ENCODE measurements at places on chromosomes 7 and 10. TPM values are rescaled to one million over a fixed set of nuclear protein-coding genes. Genes with fewer than 3 reads are reported as not detected.

The MRPS24 gene
- total RNA-seq: 69.7 TPM

The HOXA5 gene
- not detected for total RNA-seq

The AGR3 gene
- not detected for total RNA-seq

The NOS3 gene
- 3.9 TPM for total RNA-seq

DNA sequence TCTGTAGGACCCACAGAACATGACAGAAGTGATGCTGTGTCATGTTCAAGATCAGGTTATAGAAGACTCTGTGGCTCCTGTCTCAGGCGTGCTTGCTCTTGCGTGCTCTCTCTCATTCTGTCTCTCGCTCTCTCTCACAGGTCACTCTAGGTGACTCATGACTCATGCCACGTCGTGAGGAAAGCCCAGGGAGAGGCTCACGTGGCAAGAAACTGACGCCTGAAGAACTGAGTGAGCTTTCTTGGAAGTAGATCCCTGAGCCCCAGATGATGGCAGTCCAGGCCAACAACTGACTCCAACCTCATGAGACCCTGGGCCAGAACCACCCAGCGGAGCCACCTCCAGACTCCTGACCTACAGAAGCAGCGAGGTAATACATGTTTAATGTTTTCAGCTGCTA is 103.3 kb downstream of the DNMBP start:
- DNase-seq: no peak

DNA sequence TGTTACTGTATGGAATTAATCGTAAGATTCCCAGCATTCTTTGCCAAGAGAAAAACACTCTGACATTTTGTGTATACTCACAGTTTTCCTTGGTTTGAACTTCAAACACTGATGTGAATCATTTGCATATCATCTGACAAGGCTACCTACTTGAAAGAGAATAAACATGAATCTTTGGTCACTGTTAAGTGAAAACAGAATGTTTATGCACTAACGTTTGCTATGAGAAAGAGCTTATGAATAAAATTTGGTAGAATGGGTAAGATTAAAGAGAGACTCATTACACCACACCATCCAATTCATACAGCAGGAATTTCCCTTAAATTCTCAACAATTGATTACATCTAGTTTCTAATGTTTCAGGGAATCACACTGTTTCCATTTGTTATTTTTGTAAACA is 46.6 kb downstream of the MACC1 start:
- no peak for DNase-seq

- no peak for DNase-seq
Observed at GRCh38 chr7:100367676-100368613, 5.3 kb upstream of the PILRA start.

- DNase-seq: no peak
Observed at GRCh38 chr7:41818765-41819398, 116.0 kb upstream of the INHBA start.

DNA sequence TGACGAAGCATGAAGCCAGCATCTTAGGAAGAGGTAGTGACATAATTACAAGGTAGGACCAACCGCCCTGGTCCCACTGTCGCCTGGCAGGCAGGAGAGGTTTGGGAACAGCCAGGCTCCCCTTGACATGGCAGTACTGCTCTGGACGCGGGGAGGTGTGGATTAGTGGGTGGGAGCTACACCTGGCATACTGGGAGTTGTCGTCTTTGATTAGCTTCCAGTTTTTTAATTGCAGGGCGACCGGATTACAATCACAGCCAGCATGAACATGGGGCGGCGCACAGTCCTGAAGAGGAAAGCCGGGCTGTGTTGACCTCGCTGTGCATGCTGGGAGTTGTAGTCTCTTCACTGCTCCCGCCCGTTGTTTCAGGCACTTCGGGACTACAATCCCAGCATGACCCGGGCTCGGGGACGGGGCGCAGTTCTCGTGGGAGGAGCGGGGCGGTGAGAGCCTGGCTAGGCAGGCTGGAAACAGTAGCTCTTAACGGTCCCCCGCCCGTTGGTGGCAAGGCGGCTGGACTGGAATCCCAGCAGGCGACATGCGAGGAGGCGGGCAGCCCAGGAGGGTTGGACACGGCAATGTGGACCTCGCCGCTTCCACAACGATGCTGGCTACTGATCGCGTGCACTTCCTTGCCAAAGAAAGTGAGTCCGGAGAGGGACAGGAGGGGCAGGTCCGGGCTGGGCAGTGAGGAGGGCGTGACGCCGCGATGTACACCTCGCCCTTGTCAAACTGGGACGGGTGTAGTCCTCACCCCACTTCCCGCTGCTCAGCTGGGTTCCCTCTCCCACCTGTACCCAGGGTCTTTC is 98.0 kb upstream of the ZNF722 start:
- DNase-seq: peak; percentile 86

GRCh38 chr10:6465854-6466601 is 114.0 kb downstream of the PRKCQ start:
- DNase-seq: no peak

DNA sequence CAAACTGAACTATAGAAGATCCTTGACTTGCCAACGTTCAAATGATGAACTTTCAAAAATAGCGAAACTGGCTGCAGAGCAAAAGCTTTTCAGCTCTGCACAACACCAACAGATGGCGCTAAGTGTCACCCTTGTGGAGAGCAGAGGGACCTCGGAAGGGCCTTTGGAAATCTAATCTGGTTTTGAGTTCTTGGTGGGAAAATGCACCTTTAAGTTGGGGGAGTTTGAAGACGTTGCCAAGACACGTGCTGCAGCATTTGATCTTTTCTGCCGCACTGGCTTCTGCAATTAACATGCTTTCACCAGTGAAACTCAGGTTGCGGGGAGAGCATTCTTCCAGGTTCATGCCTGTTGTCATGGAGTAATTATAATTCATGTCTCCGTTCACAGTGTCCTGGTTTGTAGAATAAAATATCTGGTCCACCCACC is 26.3 kb upstream of the WDR11 start:
- DNase-seq: no peak

DNA sequence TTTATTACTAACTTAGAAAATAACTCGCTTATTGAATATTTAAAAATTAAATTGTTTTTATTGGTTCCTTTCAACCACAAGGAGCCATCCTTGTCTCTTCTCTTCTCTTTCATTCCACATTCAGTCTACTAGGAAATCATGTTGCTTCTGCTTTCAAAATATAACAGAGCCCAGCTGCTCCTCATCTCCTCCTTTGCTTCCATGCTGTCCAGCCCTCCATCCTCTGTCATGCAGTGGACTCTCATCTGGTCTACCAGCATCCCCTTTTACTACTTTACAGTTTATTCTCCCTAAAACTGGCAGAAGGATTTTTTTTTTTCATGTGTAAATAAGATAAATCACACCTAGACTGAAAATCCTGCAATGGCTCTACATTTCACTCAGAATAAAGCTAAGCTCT is 198.2 kb upstream of the CSTF2T start:
- DNase-seq: no peak

Data from CD4-positive, alpha-beta T cell (primary cell).